ENCODE measurements at places on chromosomes 2 and 18.
A peak's percentile ranks its signal among the peaks of the same experiment; 100 is the strongest.

DNA sequence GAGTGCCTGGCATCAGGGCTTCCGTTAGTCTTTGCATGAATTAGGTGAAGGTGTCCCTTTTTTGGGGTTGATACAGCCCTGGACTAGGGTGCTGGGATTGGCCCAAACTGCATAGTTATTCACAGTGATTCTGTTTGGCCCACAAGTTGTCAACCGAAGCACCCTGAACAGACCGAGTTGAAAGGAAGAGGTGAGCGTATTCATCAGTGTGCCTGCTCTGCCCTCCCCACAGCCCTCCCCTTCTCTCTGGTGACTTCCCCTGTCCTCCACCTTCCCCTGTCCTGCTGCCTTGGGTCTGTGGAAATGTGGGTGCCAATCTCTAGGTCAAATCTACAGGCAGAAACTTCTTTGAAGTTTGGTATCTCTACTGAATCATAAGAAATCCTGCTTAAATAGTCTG is 330.5 kb downstream of the DYSF start:
- DNase-seq: no peak

DNA sequence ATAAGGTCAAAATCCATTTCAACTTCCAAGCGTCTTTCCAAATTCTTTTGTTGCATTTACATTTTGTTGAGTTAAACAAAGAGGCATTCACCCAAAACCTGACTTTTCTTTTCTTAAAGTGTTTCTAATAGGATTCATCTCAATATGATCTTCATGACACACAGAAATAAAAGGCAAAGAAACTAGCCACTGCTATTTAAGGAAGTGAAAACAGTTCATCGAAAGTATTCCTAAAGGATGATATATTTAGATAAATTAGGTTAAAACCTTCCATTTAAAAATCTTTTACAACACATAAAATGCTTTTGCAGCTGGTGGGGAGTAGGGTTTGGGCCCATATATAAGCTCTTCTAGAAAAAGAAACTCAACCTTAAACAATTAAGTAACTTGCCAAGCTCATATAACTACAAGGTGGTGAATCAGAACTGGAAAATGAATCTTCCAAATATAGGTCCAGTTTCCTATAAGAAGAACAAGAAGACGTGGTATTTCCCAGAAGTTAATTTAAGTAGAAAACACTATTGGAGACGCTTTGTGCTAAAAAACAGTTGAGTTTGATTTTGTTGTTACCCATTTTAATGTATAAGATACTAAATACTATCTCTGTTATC is 336.0 kb upstream of the HNRNPA3 start:
- no peak for DNase-seq

DNA sequence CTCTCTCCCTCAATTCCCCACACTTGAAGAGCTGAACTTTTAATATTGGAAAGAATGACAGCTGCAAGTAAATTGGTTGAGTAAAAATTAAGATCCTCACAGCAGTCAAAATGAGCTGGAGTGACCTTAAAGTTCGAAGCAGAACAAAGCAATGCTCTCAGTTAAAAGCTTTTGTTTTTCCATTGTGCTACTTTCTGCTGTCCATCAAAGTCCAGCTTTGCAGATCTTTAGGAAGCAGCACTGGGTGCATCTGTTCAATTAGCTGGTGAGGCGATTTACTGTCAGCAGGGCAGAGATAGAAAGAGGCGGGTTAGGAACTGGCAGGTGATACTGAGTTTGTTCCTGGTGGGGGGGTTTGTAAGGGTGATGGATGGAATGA is 834.8 kb downstream of the CPS1 start:
- DNase-seq: no peak

DNA sequence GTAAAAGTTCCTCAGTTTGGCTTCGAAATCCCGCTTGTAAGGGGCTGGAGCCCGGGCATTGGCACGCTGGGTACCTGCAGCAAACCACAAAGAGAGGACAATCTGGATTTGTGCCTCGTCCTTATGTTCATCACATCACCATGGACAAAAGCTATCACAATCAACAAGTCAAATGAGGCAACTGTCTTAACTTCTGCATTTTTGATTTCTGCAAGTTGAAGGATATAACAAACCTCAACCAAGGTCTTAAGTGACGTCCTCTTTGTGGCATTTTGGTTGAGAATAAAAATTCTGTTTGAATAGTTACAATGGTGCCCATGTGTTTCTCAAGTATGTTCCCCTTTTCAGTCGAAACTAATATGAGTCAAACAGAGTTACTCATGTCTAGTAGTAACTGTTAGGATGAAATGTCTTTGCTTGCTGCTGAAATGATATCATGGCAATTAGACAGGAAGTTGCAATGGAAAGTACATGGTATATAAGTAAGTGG is 70.8 kb upstream of the STK17B start:
- DNase-seq: no peak

GRCh38 chr2:219906114-219907010 is 278.9 kb downstream of the SLC4A3 start:
- no peak for DNase-seq

GRCh38 chr18:13241893-13242175 is 23.3 kb downstream of the LDLRAD4 start:
- DNase-seq: no peak

- DNase-seq: no peak
Measured at GRCh38 chr2:215577356-215577755, 141.5 kb upstream of the FN1 start.

DNA sequence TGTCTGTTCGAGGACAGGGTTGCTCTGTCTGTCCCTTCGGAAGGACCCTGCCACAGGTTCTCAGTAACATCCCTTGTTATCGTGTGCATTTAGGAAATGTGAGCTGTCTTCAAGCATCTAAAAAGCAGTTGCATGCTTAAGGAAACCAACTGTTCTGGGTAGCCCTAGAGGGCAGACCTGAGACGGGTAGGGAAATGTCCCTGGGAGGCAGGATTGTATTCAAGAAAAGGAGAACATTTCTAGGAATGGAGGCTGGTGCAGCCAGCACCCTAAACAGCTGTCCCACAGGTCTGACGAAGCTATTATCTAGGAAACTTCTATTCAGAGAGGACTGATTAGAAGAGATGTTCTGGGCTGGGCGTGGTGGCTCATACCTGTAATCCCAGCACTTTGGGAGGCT is 414.2 kb downstream of the NBAS start:
- no peak for DNase-seq

GRCh38 chr2:134320930-134321329 is 67.1 kb downstream of the MGAT5 start:
- DNase-seq: peak; percentile 45

DNA sequence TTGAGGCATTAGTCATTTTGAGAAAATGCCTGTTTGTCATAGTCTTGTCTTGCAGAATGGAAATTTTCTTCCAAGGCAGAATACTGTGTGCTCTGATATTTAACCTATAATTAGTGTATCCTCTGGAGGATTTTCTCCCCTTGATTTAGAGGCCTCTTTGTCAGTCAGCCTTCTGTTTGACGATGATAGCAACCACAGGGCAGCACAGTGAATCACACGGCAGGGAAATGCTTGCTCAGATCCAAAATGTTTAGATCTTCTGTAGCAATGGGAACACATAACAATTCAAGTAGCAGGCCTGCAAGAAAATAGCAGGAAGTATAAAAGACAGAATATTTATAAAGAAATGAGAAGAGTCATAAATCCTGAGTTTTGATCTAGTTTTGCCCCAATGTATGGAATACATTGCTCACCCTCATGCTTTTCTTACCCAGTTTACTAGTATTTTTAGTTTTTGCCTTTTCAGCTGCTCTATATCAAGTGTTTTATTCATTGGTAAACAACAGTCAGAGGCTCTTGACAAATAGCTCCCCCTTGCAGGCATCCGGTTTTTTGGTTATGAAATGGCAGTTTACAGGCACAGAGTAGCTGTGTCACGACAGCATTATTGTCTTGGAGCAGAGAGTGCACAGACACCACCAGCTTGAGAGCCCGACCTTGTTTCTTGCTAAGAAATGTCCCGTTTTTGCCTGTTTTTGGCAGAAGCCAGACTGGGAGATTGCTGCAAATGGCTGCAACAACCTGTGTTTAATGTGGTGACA is 185.1 kb downstream of the MYO3B start:
- DNase-seq: peak; percentile 54

- no peak for DNase-seq
Measured at GRCh38 chr2:39017334-39017733, 103.5 kb downstream of the SOS1 start.

GRCh38 chr18:76484749-76485387 is 10.2 kb downstream of the ZNF516 start:
- no peak for DNase-seq

GRCh38 chr2:176537932-176538331 is 268.7 kb downstream of the MTX2 start:
- no peak for DNase-seq

- DNase-seq: no peak
Measured at GRCh38 chr18:25274926-25275325, 77.0 kb downstream of the ZNF521 start.

- no peak for DNase-seq
Measured at GRCh38 chr2:233387667-233388528, 33.6 kb downstream of the DGKD start.

DNA sequence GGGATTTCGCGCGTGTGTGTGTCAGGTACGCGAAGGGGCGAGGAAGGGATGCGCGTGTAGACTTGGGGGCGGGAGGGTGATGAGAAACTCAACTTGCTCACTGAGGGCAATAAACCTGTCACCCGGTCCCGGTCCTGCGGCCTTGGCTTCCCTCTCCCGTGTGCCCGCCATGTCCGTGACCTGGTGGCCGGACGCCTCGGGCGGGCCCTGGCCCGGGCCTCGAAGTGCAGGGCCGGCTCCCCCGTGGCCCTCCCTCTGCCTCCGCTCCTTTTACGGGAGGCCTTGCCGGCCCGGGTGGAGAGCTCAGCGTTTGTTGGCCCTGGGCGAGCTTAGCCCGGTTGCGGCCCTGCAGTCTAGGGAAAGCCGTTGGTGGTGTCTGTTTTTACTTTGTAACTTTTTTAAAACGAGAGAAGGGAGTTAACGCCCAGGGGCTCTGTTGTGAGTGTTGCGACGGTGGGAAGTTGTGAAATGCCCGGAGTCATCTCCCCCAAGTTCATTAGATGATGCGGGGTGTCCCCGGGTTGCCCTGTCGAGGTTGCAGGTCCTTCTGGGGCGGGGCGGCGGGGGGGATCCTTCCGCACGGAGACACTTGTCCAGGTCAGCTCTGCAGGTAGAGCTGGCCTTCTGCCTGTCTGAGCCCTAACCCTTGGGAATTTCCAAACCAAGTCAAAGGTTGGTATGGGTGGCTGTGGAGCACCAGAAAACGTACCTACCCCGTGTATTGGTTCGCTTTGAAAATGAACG is 883 bp downstream of the SMCHD1 start:
- peak; percentile 51 for DNase-seq

DNA sequence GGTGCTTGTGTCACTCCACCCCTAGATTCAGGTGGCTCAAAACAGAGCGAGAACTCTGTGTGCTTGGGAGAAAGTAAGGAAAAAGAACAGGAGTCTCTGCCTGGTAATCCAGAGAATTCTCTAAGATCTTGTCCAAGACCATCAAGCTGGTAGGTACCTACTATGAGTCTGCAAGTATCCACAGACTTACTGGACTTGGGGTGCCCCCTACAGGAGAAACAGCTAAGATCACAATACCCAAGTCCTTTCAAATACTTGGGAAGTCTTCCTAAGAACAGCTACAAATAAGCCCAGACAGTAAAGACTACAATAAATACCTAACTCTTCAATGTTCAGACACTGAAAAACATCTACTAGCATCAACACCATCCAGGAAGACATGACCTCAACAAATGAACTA is 1143.6 kb upstream of the ACVR2A start:
- no peak for DNase-seq

DNA sequence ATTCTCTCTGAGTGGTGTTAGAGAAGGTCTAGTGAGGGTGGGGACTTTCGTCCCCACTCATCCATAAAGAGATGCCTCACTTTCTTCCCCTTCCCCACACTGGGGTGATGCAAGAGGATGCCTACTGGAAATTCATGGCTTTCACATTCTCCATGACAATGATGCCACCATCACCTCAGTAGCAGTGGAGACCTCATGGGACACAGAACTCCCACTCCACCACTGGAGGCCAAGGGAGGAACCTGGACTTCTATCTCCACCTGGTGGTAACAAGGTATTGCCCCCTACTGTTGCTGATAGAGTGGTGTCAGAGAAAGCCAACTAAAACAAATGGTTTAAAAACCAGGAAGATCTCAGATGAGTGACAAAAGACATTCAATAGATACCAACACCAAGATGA is 110.9 kb downstream of the INHBB start:
- DNase-seq: no peak

DNA sequence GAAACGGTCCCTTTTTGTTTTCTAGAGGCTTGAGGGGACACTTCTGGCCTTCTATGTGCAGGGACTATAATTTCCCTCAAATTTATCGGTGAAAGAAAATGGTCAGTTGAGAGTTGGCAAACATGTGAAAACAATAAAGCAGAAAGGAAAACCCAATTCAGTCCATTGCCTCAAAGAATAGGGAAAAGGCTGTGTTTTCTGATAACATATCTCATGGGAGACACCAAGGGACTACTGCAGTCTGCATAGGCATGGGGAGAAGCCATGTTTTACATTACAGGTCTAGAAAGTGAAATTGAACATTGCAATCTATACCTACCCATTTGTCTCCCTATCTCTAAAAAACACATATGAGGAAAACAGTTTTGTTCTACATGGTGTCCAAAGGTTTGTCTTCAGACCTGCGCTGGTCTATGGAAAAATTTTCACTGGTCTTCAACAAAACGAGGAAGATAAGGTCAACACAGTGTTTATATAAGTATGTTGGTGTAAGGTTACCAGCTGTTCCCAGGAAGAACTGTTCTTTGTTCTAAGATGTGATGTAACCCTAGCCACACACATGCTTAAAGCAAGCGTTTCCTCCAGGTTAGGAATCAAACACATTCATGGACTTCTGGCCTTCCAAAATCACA is 179.7 kb downstream of the MREG start:
- DNase-seq: no peak

DNA sequence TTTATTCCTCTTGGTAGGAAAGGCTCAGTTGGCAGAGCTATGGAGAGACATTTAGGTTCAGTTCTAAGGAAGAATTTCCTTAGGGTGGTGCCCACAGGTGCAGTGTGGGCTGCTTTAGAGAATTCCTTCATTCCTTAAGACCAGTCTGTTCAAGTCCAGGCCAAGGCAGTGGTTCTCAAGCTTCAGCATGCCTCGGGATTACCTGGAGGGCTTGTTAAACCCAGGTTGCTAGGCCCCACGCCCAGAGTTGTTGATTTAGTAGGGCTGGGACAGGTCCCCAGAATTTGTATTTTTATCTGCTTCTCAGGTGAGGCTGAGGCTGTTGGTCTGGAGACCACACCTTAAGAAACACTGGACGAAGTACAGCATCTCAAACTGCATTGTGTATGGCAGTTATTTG is 68.9 kb downstream of the CERS6 start:
- DNase-seq: no peak

GRCh38 chr2:222071911-222072310 is 226.9 kb downstream of the PAX3 start:
- no peak for DNase-seq

DNA sequence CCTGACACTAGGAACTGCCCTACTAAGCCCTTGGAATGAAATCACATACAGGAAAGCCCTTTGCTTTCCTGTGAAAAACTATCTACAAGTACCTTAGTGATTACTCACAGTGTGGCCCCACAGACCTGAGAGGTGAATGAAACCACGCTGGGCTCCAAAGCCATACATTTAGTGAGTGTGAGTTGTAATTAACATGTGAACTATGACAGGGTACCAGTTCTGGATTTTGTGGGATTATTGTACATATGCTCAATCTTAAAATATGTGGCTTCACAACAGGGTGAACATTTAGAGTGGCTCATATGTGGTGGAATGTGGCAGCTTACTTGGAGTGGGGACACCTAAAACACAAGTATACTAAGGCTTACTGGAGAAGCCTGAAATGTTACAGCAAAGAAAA is 12.3 kb downstream of the KCTD1 start:
- DNase-seq: no peak

- peak; percentile 24 for DNase-seq
Measured at GRCh38 chr2:162317861-162318327, 590 bp downstream of the IFIH1 start.

- DNase-seq: no peak
Measured at GRCh38 chr2:23235736-23236135, 149.2 kb upstream of the KLHL29 start.
